ENCODE measurements at places on chromosomes 2 and 18.

DNA sequence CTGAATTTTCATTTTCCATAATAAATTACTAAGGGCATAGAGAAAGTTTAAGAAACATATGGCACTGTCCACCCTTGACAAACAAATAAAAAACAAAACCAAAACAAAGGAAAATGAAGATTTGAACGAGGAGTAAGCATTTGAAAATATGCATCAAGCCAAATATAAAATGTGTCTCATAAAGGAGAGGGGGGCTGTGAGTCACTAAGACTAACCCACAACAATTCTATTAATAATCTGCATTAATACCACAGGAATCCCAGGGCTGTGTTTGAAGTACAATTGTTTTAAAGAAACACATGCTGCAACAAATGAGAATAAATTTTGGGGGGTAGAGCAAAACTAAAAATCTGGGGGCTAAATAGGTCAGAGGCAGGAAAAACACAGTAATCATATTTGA is 53.8 kb upstream of the STK17B start:
- no peak for DNase-seq

DNA sequence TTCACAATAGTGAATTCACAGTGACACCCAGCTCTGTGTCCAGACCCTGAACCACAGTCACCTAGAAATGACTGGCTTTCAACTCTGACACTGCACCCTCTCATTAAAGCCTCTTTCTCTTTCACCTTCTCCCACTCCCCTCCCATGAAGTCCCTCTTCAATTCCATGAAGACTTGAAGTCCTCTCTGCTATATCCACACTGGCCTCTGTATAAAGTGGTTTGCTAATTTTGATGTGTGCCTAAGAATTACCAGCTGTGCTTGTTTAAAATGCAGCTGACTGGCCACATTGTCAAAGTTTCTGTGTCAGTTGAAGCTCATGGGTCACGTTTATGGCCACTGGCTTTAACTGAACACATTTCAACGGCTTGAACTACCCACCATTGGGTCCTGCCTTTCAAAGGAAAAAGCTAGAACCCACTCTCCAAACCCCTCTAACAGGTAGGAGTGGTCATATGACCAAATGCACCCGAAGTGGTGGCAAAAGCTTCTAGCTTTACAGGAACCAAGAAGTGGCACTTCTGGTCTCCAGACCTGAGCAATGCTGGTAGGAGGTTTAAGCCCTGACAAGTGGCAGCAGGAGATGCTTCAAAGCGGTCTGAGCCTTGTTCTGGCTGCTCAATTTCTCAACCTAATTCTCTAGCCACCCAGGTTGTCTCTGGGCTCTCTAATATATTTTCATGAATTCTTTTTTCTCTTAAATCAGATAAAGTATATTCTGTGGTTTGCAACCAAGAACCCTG is 34.2 kb downstream of the B4GALT6 start:
- DNase-seq = no peak

- no peak for DNase-seq
Observed at GRCh38 chr2:84938194-84938879, 32.6 kb upstream of the KCMF1 start.

- DNase-seq = peak; percentile 7
Observed at GRCh38 chr2:58047373-58047935, 848 bp downstream of the VRK2 start.

DNA sequence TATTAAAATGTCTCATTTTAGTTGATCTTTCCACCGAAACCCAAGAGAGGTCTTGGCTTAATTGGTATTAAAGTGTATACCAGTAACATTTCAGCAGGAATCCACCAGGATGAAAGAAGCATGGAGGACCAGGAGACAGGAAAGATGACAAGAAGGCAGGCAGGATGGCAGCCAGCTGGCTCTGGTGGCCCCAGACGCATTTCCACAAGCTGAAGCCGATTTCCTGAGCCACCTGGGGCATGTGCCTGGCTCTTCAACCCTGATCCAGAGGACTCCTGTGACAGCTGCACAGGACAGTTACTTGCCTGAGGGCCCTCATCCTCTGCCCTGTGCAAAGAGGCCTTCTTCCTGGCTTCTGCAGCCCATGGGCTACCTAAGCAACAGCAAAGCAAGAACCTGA is 56.9 kb upstream of the NFU1 start:
- no peak for DNase-seq

DNA sequence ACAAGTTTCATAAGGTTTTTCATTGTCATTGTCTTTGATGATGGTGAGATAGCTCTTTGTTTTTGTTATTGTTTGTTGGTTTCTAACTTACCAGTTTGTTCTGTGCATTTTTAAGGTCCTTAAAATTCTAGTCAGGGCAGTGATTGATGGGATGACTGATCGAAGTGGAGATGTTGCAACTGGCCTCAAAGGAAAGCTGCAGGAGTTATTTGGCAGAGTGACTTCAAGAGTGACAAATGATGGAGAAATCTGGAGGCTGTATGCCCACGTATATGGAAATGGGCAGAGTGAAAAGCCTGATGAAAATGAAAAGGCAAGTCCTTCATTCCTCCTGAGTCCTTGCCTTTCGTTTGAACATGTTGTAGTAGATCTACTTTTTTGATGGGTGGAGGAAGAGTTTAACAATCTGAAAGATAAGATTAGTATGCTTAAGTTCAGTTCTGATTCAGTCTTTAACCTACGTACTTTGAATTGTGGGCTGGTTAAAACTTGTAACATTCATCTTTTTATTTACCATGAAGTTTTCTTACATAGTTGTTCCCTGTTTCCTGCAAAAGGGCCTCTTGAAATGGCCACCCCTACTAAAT is 135.8 kb upstream of the LTBP1 start:
- no peak for DNase-seq

GRCh38 chr2:101307950-101308431 is 510 bp downstream of the RNF149 start:
- DNase-seq = no peak

GRCh38 chr2:177816766-177817165 is 255.8 kb downstream of the PDE11A start:
- DNase-seq = no peak

GRCh38 chr2:15652252-15652651 is 60.6 kb downstream of the DDX1 start:
- no peak for DNase-seq

DNA sequence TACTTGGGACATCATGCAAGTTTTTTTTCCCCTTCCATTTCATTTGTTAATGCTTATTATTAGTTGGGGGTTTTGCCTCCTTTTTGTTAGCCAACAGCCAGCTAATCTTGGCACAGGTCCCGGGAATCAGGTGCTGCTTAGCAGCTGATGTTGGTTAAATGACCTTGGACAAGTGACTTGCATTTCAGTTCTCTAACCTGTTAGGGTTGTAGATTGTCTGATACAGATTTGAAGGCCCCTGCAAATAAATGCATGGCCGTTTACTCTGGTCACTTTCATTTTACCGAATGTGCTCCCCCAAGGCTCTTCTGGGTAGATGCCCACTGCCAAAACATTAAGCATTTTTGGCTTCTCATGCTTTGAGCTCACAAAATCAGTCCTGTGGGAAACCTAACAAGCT is 120.9 kb downstream of the SPTBN1 start:
- DNase-seq = no peak

DNA sequence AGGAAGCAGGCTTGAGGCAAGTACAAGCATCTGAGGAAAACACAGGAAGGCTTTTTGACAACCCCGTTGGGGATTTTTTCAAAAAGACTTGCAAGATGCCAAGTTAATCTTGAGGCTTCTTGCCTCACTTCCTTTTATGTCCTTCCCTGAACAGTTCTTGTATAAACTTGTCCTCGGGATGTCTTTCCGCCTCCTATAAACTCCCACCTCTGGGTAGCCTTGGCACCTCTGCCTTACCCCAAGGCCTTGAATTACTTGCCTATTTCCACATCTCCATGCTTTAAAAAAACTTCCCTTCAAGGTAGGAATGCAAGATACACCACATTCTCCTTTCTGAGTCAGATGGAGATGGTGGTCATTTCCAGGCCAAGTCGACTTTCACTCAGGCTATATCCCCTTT is 106.4 kb upstream of the RBBP8 start:
- no peak for DNase-seq

GRCh38 chr2:117745537-117745936 is 69.0 kb upstream of the DDX18 start:
- DNase-seq = no peak

DNA sequence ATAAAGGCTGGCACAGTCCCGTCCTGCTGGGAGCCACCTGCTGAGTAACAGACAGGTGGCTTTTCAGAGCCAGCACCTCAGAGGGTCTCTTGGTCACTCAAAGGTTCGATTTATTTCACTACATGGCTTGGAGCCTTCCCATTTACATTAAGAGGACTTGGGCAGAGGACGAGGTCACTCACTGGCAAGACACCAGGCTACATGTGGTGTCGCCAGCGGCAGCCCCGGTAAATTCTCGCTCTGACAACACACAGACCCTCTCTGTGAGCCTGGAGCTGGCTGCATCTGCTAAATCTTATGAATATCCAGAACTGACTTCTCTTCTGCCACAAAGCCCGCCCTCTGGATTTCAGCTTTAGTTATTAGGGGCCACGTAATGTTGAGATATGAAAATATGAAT is 254.7 kb downstream of the VAPA start:
- no peak for DNase-seq

GRCh38 chr2:241940329-241940728 is 70.8 kb downstream of the RTP5 start:
- DNase-seq = no peak

DNA sequence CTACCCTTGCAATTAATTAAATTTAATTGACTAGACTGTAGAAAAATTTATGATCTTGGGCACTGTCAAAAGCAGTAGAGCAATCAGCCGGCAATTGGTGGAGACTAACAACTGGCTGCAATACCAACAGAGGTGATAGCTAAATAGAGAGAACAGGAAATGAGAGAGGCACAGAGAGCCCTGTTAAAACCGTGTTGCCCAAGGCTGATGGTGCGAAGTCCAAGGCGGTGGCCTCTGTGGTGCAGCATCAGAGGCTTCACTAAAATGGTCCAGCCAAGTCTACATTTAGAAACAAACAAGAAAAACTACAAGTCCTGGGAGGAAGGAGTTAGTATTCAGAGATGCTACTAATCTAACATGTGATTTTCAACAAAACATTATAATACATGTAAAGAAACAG is 115.6 kb downstream of the NETO1 start:
- DNase-seq = no peak

DNA sequence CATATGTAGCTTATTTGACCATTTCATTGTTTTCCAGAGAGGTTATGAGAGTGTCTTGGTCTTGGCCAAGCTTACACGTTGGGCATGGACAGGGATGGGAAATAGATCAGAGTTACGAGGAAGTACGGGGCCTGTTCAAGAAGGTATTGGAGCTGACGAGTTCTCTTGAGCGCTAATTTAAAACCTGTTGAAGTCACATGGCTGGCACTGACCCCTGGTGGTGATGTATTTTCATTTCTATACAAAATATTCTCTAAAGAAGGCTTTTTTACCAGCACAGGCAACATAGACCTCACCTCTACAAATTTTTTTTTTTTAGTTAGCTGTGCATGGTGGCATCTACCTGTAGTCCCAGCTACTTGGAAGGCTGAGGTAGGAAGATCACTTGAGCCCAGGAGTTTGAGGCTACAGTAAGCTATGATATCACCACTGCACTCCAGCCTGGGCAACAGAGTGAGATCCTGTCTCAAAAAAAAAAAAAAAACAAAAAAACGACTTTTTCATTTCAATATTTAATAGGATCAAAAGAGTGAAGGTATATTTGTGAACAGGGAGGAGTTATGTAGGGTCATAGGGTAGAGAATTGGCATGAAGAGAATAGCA is 19.6 kb downstream of the UGP2 start:
- DNase-seq = peak; percentile 64

GRCh38 chr2:228575897-228576296 is 394.4 kb upstream of the SPHKAP start:
- DNase-seq = no peak

GRCh38 chr18:33201509-33201926 is 239.0 kb downstream of the CCDC178 start:
- peak; percentile 38 for DNase-seq

Measured in T47D (cell line).